ENCODE measurements at places on chromosomes 5 and 9.

DNA sequence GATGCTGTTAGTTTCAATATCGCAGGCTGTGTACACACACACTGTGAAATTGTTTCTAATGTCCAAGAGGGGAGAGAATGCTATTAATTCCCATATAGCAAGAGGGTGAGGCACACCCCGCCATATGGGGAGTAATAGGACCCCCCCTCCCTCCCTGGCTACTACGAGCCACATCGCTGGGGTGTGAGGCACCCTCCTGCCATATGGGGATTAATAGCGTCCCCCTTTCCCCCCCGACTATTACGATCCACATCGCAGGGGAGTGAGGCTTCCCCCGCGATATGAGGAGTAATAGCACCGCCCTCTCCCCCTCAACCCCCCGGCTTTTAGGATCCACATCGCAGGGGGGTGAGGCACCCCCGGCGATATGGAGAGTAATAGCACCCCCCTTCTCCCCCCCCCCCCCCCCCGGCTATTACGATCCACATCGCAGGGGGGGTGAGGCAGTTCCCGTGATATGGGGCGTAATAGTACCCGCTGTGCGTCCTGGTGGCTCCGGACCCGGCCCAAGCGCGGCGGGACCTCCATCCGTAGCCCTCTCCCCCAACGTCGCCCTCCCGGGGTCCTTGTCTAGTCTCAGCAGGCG, 494 bp upstream of the STK32A start:
- no peak for DNase-seq

GRCh38 chr5:137441476-137441875, 57.6 kb downstream of the SPOCK1 start:
- no peak for DNase-seq

GRCh38 chr5:176360894-176361436, 599 bp downstream of the KIAA1191 start:
- peak; percentile 14 for DNase-seq

DNA sequence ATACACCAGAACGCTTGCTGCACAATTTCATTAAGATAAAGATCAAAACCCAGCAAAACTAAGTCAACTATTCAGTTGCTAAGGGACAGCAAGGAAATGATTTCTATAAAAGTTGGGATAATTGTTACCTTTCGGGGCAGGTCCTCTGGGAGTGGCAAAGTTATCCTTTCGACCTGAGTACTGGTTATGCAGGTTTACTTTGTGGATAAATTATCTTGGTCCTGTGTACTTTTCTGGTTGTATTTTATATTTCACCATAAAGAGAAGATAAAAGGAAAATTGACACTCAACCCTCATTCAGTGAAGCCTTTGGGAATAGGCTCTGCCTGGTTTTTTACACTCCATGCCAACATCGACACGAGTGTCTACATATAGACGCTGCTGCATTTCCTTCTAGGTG, 146.5 kb downstream of the SYK start:
- no peak for DNase-seq

DNA sequence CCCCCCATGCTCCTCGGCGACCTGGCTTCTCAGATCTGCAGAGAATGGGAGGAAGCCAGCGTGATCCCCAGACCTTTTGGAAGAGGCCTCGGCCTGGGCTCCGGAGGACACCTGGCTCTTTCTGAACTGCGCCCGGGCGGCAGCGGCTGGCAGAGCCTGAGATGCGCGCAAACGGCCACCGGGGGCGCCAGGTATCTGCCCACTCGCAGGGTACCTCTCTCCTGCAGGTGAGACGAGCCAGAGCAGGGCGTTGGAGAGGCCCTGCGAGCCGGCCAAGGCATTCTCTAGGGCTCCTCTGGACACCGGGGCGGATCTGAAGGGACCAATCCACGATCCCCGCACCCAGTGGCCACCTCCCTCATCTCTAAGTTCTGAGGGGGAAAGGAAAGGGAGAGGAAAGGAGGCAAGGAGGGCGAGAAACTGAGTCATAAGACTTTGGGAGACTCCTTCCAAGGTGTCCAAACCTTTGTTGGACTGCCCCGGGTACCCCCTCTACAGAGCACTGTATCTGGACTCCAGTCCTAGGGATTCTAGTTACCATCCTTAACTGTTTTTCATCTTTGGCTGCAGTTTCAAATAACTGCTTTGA, 55.0 kb upstream of the SLC46A2 start:
- DNase-seq = no peak

DNA sequence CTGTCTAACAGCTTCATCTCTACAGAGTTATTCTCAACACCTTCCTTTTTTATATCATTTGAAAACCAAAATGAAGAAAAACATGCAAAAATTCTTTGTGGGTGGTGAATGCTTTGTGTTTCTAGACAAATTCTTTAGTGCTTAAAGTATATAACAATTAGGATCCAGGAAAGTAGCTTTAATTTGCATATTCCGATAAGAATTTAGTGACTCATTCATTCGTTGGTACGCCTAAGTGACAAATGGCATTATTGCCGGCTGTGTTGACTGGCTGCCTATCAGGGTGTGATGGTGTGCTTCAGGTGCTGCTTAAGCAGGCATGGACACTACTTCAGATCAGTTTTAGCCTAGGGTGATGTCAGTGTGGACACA, 35.2 kb downstream of the LMNB1 start:
- DNase-seq = no peak

GRCh38 chr5:172503925-172504700, 49.8 kb upstream of the SH3PXD2B start:
- DNase-seq = no peak

DNA sequence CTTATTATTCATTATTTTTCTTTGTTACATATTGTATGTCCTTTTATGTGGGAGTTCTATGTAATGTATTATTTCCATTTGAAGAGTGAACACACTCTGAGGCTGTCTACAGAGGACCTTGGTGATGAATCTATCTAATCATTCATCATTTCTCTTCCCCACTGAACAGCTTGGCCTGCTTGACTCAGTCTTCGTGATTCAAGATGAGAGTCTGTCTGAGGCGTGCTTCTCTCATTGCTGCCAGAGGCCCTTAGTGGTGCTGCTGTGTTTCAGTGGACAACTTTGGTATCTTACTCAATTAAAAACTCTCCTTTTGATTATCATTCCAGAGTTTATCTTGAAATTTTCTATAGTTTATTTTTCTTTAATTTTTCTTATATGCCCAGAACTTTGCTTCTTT, 318.1 kb upstream of the DAB2 start:
- DNase-seq = no peak

DNA sequence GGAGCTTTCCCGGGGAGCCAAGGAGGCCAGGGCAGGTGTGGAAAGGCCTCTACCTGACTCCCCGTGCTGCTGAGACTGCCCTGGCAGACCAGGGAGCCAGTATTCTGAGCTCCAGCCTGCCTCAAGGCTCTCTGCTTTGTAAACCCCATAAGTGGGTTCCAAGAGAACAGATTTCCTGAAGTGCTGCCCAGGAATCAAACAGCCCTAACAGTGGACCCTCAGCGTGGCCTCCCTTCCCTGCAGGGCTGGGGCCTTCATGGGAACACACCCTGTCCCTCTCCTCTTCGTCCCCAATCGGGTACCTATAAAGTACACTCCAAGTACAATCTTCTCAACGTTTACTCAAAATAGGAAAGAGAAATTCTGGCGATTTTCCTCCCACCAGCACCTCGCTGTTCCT, 252.5 kb downstream of the FSTL4 start:
- no peak for DNase-seq

Data from Ammon's horn (tissue), 1 donor.